AG04449 (cell line): ENCODE measurements at places on chromosomes 7 and 10.

- DNase-seq = no peak
Measured at GRCh38 chr7:123571684-123572083, 14.1 kb upstream of the NDUFA5 start.

- no peak for DNase-seq
Measured at GRCh38 chr7:44538093-44538797, 2.9 kb downstream of the NPC1L1 start.

DNA sequence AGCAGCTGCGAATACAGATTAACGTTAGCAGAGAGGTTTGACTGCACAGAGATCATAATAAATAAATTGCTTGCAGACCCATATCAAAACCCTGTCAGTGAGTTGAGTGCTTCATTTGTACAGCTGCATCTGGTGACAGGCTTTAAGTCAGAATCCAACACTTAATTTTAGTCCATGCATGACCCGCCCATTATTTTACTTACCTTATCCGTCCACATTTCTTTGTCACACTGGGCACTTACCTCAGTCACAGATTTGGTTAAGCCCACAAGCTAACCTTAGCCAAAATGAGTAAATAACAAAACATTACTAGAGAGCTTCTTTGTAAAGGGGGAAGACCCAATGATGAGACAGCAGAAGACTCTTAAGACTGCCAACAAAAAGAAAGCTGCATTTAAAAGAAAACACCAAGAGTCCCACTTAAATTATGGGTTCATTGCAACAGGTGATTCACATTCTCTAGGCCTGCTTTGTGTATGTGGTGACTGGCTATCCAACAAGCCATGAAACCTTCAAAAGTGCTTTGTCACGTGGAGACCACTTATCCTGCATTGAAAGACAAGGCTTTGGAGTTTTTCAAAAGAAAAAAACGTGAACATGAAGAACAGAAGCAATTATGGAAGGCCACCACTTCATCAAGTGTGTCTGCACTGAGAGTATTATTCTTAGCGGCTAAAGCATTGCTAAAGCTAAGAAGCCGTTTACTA lies 32.2 kb downstream of the PHTF2 start:
- no peak for DNase-seq

DNA sequence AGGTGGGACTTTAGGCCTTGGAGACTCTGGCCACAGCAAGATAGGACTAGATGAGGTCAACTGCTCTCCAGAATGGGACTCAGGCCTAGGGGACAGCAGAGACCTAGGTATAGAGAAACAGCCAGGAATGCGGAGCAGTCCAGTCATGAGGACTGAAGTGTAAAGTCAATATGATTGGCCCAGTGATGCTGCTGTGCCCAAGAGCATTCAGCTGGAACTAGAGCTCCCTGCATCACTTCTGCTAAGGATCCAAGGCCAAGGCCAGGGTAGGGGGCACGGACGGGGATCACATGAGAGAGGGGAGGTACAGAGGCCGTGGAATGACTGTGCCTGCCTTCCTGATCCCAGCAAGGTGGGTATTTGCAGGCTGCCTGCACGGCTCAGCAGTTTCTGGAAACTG lies 237.9 kb downstream of the FRMD4A start:
- no peak for DNase-seq

- DNase-seq = no peak
Measured at GRCh38 chr7:22287412-22287811, 69.5 kb downstream of the RAPGEF5 start.
